Posterior cingulate gyrus (tissue), 11 donors: ENCODE measurements at places on chromosomes 1 and 21.

GRCh38 chr1:78254517-78254916, 208.8 kb downstream of the GIPC2 start:
- DNase-seq, result no peak

DNA sequence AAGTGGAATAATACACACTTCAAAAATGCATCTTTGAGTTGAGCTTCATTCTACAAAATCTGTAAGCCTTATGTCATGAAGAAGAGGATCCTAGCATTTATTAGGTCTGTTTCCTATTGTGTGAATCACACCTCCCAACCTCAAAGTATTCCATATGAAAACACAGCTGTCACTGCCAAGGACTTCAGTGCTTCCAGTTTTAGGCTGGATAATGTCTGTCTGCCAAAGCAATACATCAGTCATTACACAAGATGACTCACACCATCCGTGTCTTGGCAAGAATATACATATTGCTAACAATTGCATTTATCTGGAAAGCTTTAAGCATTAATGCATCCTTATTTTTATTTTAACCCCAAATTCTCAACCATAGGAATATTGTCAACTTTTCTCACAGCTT, 125.7 kb upstream of the TMPRSS15 start:
- DNase-seq, result no peak

DNA sequence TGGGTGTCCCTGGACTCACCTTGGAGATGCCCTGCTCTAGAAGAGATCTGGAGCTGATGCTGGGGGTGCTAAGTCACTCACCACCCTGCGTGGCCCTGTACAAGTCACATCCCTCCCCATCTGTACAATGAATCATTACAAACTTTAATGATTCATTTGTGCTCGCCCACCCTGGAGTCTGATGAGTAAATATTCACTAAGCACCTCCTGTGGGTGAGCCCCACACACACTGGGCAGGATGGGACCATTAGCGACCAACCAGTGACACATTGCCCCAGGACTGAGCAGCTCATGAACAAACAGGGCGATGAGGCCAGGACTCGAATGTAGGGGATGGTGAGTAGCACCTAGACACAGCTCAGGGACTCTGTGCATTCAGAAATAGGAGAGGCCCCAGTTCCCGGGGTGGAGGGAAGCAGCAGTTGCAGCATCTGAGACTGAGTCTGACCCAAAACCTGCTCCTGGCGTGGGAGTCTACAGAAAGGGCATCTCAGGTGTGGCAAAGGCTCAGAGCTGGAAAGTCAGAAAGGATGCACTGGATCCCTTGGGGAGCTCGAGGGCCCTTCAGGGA, 18.1 kb upstream of the PDZK1IP1 start:
- DNase-seq, result no peak

DNA sequence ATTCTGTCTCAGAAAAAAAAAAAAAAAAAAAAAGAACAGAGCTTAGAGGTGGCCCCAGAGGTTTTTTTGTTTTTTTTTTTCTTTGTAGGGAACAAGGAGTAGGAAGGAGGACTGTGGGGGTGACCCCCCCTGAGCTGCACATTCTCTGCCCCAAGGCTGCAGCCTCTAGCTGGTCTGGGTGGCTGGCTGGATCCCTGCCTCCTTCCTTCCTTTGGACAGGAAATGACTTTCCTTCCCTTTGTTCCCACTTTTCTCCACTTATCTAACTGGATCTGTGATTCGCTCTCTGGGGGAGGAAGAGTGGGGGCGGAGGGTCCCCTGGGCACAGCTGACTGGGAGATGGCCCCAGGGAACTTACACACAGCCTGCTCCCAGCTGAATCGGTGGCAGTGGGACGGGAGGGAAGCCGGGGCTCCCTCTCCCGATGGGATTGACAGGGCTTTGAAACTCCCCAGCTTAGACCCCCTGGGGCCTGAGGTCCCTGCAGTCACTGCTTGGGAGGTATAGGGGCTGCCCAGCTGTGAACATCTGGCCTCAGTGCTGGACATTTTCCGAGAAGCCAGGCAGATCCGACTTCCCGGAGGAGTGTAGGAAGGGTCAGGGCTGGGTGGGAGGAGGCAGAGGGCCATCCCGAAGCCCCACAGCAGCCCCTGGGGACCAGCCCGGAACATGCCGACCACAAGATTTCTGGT, 2.1 kb downstream of the FBLIM1 start:
- no peak for DNase-seq

DNA sequence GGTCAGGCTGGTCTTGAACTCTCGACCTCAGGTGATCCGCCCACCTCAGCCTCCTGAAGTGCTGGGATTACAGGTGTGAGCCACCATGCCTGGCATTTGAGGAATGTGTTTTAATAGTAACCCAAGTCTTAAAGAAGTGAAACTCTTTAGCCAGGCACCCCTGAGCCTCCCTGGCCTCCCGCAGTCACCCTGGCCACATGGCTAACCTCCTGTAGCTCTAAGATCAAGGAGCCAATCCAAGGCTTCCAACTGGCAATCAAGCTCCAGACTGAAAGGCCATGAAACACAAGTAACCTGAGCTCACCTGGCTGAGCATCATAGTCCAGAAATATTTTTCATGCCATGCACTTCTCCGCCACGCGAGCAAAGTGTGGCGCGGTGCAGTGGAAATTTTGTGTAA, 84.3 kb downstream of the LTN1 start:
- no peak for DNase-seq

GRCh38 chr1:237431448-237431847, 389.5 kb downstream of the RYR2 start:
- DNase-seq, result no peak

- no peak for DNase-seq
These were observed 22.7 kb downstream of the NENF start for GRCh38 chr1:212455401-212455800.

GRCh38 chr1:47630346-47630745, 192.5 kb downstream of the FOXD2 start:
- DNase-seq, result no peak

DNA sequence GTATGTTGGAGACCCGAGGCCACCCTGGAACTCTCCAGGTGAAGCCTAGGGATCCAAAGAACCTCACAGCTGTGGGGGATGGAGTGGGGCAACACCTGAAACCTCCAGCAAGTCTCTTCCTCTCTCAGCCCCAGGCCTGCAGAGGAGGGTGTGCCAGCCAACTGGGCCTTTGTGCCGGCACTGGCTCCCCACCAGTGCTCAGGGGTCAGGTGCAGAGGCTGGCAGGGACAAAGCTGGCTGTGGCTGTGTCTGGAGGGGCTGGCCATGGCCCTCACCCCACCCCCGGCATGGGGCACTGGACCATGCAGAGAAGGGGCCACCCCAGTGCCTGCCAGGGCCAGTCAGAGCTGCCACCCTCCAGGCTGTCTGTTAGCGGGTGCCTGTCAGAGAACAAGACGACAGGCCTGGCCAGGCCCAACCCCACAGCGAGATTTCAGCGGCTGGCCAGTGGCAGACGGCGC, 3.9 kb downstream of the COL18A1 start:
- no peak for DNase-seq

DNA sequence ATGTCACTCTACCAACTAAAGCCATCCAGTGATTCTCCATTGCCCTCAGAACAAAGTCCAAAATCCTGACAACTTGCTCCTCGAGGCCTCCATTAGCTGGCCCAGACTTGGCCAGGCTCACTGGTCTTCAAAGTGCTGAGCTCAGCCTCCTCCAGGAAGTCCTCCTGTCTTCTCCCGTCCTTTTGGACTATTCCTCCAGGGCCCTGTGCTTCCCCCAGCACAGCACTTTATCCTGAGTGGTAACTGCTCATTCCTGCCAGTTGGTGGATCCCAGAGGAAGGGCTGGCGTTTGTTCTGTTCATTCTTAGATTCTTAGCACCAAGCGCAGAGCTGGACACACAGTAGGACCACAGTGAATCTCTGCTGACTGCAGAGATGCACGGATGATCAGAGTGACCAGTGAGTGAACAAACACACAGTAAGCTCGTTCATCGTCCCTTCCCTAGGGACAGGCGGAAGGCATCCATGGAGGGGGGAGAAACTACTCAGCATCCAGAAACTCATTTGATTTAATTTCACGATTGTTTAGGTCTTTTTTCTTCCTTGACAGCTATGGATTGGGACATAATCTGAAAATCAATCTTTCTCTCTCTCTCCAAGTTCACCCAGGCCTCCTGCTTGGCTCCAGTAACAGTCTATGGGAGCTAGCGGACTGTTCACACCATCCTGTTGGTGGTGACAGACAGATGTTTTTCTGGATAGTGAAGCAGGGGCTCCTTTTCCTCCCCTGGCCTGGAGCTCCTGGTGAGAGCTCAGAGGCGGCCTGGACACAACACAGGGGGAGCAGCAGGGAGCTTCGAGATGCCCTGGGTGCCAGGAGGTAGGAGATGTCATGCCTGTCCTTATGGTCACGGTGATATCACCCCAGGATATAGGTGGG, 180.2 kb downstream of the PTPRU start:
- no peak for DNase-seq

DNA sequence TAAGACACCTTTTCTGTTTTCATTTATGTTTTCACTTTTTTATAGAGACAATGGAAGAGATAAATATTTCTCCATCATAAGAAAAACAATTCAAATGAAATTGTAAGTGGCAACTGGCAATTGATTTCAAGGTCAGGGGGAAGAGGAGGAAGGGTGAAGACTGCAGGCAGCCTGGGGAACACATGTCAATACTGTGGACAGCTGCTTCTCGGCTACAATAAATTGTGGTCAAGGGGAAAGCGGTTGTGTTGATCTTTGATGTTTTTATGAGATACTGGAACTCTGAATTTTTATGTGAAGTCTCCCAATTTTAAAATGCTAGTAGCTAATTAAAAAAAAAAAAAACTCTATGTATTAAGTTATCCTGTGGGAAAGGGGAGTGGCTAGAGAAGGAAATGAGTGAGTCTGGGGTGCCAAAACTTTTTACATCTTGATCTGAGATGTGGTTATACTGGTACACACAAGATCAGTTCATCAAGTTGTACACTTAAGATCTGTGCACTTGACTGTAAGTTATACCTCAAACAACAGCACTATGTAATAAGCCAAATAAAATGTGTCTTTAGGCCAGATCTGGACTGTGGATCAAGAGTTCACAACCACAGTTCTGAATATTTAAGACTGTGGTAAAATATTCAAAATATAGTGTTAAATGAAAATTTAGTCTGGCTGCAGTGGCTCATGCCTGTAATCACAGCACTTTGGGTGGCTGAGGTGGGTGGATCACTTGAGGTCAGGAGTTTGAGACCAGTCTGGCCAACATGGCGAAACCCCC, 18.0 kb downstream of the SSX2IP start:
- DNase-seq, result no peak

GRCh38 chr1:38727684-38728584, 131.6 kb downstream of the RRAGC start:
- peak; percentile 30 for DNase-seq
